Stimulated activated CD8-positive, alpha-beta memory T cell treated with anti-CD3 and anti-CD28 coated beads, Interleukin-7, amount 100 ng/mL, for 4 hours (primary cell): ENCODE measurements at places on chromosomes 12 and 14.

DNA sequence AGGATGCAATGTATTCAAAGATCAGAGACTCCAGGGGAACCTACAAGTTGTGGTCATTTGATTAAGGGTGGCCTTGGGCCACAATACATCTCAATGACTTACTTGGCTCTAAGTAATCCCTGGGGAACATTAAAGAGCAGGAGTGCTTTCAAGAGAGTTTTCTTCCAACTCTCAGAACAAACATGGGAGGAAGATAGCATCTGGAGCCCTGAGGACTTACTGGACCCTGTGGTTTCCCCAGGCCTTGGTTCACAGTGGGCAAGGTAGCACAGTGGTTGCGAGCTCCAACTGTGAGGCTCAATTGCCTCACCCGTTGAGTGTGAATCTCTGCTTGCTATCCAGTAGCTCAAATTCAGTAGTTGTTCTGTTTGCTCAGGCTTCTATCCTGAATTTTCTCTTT is 32.4 kb downstream of the STXBP6 start:
- DNase-seq, result no peak

GRCh38 chr14:32017587-32017986 is 59.5 kb upstream of the ARHGAP5 start:
- no peak for DNase-seq

GRCh38 chr12:16012117-16012516 is 101.0 kb downstream of the DERA start:
- no peak for DNase-seq

- DNase-seq, result no peak
Measured at GRCh38 chr12:64825143-64826021, 935 bp downstream of the TBC1D30 start.

DNA sequence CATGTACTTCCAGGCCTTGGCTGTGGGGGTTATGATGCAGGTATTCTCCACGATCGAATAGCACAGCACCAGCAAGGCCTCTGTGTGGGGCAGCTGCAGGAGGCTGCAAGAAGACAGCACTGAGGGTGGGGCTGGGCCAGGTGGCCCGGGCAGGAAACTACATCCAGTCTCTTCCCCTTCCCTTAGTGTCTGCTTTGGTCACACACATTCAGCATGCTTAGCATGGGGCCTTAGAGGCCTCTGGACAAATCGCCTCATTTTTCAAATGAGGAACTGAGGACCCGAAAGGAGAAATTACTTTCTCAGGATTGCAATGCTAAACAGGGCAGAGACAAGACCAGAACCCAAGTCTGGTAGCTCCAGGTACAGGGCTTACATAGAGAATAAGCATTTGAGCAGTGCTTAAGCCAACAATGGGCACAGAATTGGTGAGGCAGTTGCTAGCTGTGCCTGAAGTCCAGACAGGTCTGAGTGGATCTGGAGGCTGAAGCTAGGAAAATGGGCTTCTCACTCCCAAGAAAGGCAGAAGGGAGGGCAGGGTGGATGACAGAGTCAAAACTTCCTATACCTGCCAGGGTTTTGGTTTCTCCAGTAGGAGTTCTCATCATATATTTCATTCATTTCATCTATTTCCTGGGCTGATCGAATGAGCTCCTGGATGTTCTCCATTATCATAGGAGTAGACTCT is 3.5 kb downstream of the ACRBP start:
- no peak for DNase-seq

GRCh38 chr14:100059438-100059781 is 5.8 kb upstream of the EVL start:
- no peak for DNase-seq

- DNase-seq, result no peak
Measured at GRCh38 chr12:15979096-15980092, 68.3 kb downstream of the DERA start.

GRCh38 chr14:102019006-102019540 is 54.7 kb downstream of the DYNC1H1 start:
- DNase-seq, result no peak

DNA sequence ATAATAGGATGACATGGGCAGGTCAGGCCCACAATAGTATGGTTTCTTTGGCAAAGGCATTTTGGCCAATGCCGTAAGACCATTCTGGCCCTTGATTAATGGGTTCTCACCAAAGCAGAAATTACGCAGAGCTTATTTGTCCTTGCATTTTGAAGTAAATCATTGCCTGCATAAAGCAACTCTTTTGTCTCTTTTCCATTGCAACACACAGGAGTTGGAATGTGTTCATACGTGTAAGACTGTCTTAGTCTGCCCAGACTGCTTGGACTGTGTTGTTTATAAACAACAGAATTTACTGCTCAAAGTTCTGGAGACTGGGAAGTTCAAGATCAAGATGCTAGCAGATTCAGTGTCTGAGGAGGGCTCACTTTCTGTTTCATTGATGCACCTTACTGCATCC is 102.8 kb upstream of the NPAS3 start:
- no peak for DNase-seq

DNA sequence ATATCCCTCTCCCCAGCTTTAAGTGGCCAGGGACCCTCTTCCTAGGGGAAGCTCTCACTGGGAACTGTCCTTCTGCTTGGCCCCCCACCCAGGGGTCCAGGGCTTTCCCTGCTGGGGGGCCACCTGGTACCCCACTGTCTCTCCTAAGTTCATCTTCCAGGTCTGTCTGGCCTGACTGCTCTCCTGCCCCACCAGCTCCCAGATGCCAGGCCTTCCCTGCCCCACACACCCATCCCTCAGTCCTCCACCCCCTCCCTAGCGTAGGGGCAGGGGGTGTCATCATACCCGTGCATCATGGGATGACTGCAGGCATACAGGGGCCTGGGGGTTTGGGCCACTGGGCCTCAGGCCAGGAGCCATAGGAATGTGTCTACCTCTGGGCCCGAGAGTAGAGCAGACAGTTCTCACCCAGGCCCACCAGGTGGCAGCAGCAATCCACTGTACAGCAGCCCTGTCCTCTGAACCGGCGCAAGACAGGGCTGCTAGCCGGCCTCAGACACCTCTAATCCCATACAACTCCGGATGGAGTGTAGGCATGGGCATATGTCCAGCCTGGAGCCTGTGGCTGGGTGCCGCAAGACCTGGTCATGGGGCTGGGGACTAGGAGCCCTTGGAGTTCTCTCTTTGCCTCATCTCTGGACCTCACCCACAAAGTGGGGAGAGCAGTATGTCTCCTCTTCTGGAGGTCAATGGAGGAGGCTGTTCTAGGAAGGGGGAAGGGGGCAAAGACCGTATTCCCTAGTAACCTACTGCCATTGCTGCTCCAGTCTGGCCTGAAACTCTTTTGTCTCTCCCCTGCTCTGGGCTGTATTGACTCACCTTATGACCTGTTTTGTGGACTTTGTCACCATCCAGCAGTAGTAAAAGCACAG is 10.0 kb upstream of the SMARCD1 start:
- peak; percentile 63 for DNase-seq

DNA sequence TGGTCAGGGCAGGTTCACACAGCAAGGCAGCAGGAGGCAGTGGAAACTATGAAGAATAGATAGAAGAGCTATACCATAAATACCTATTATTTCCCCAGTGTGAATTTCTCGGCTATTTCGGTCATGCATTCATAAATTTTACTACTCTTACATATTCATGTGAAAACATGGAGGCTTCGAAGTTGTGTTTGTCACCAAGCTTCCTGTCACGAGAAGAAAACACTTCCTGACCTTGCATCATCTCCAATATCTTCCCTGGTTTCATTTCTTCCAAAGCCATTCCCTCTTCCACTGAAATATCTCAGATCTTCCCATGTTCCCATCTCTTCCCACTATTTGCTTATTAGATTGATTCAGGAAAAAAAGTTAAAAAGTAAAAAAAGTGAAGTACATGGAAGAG is 80.4 kb downstream of the CPNE8 start:
- no peak for DNase-seq

DNA sequence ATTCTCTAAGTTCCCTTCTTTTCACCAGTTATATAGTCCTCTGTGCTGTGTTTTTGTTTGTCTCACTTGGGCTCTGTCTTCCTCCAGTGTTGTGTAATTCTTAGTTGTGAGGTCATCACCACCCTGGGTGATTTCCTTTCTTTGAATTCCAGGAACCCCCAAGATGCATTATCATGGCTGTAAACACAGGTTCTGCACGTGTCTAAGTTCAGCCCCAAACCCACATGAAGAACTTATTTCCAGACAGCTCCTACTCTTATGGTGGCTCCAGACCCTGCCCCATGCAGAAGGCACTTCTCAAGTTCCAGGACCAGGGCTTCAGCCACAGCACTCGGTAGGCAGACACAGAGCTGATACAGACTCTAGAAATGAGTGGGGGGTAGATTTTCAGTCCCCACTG is 560.5 kb downstream of the BCL11B start:
- DNase-seq, result no peak

DNA sequence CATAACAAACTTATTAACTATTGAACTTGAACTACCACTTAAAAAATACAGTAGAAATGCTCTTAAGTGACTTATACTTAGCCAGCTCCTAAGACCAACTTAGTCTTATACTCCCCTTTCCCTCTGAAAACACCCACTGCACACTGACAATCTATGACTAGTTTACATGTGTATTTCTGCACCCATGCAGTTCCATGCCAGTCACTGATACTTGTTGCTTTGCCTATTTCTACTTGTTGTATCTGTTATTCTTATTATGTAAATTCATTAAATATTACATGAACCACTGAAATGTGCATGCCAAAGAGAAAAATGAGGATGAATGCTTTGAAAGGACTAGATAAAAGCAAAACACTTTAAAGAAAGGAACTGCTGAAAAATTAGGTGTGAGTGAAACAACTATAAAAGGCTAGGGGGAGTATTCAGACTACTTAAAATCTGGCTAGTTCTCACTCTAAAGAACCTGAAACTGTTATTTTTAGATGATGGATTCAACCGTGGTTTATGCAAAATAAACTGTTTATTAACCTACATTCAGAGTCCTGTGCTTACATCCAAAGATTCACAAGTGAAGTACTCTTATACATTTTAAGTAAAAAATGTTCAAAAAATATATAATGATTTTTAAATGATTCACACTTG is 74.7 kb downstream of the RPS6KA5 start:
- DNase-seq, result no peak

DNA sequence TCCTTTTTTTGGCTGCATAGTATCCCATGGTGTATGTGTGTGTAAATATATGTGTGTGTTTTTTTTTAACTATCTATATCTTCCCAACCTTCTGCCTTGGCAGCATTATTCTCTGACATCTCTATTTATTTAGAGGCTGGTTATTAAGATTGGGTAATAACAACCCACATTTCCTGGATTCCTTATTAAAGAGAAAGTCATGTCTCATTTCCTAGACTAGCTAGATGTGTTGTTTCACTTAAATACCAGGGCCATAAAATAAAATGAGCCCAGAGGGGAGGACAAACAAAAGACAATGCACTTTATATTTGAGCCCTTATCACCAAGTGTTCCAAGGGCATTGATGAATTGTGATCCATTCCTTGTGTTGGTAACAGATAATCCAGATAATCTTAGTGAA is 169.1 kb downstream of the SLC5A8 start:
- DNase-seq, result no peak

- peak; percentile 54 for DNase-seq
Measured at GRCh38 chr12:76084863-76085519, 506 bp upstream of the NAP1L1 start.

GRCh38 chr12:62163368-62163767 is 96.8 kb upstream of the USP15 start:
- DNase-seq, result no peak

DNA sequence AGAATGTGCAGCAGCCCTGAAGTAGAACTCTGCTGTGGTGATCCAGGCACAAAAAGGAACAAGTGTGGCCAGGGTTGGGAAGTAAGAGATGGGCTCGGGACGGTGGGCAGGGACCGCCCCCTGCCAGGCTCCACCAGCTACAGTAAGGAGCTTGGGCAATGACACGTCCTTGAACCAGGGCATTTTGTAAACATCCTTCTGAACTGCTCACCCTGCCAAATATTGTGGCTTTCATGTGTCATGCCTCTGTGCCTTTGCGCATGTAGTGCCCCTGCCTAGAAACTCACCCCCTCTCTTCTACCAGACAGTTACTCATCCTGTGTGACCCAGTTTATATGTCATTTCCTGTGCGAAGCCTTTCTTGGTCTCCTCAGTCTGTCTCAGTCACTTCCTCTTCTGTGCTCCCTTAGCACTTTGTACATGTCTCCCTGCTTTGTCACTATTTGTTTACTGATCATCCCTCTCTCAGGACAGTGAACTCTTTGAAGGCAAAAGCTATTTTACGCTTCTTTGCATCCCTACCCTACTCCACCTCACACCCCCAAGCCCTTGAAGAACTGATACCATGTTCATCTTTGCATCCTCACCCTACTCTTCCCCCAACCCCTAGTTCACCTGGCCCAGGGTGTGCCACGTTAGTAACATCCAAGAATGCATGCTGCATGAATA is 108.9 kb upstream of the PLEKHG7 start:
- peak; percentile 67 for DNase-seq

- no peak for DNase-seq
Measured at GRCh38 chr12:109581856-109582255, 8.3 kb downstream of the MVK start.

- no peak for DNase-seq
Measured at GRCh38 chr14:102469261-102469660, 40.3 kb downstream of the ANKRD9 start.

GRCh38 chr14:55062517-55063351 is 11.3 kb downstream of the MAPK1IP1L start:
- DNase-seq, result no peak

GRCh38 chr12:24960222-24960855 is 11.4 kb upstream of the BCAT1 start:
- no peak for DNase-seq

DNA sequence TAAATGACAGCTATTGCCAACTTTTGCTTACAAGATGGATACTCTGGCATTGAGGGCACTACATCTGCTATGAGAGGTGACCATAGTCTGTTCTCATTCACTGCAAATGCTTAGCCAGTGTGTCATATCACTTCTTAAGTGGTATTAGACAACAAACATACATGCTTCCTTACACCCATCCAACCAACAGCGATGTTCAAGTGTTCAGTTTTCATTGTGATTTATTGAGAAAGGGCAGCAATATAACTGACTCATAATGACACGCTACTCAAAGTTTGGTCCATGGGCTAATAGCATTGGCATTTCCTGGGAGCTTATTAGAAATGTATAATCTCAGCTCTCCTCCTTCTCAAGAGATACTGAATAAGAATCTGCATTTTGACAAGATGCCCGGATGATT is 181.7 kb downstream of the NPAS3 start:
- DNase-seq, result no peak

GRCh38 chr14:58177125-58177524 is 22.8 kb upstream of the ACTR10 start:
- no peak for DNase-seq

DNA sequence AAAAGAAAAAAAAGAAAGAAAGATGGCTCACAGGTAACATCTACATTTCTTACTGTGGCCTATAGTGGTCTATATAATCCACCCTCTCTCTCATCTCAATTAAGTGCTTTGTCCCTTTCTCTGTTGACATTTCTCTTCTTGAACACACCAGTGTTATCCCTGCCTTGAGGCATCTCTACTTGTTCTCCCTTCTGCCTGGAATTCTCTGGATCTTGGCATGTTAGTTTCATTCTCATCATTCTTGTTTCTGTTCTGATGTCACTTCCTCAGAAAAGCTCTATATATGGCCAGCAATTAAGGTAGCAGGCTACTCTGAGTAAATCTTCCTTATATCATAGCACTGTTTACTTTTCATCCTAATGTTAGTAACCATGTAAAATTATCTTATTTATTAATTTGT is 155.7 kb upstream of the PDZRN4 start:
- DNase-seq, result no peak
